NCI-H2227 treated with DMSO at 0.1 percent for 48 hours (cell line): ENCODE measurements at places on chromosomes 7 and 10.
A peak's percentile ranks its signal among the peaks of the same experiment; 100 is the strongest.

DNA sequence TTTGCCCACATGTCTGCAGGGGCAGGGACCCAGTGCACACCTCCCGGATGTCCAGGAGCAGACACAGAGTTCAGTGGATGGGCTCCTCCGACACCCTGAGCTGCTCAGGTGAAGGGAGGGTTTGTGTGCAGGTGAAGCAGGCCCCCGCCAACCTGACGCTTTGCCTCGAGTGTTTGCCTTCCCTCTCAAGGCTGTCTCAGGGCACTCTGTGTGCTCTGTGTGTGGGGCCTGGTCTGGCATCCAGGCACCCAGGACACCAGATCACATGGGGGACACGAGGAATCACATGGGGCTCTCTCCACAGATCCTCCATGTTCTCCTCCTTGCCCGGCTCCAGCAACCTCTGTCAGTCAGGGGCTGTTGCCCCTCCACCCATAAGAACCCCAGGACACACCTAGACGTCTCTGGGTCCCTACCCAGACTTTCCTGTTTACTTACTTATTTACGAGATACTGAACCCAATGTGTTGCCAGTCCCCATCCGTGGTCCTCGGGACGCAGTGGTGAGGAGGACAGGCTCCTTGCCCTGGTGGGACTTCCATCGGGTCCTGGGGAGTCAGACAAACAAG, 99.5 kb downstream of the HTR5A start:
- no peak for DNase-seq

DNA sequence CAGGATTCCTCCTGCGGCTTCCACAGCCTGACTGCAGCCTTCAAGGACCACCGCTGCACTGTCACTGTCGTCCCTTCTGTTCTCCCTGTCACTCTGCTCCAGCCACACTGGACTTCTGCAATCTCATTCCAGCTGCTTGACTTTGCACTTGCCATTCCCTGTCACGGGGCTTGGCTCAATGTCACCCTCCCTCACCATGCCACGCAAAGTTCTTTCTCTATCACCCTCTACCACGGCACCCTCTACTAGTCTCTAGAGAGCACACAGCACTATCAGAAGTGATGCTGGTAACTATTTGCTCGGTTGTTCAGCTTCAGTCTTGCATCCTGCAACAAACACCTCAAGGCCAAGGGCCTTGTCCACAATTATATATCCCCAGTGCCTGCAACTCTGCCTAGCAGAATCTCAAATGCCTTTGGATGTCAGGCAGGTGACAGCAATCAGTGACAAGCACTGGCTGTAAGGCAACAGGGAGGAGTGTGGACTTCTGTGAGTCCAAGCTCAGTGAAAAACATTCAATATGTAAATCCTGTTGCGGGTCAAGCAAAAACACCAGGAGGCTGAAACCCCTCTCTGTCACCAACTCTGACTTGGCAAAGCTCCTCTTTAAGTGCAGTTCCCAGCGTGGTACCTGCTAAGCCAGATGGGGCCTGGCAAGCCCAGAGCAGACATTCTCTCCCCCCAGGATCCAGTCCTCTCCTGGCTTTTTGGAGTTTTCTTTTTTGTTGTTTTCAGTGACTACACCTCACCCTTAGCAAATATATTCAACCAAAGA, 259.9 kb downstream of the FGFR2 start:
- peak; percentile 42 for DNase-seq

GRCh38 chr10:96511044-96511945, 2.4 kb downstream of the TLL2 start:
- no peak for DNase-seq

DNA sequence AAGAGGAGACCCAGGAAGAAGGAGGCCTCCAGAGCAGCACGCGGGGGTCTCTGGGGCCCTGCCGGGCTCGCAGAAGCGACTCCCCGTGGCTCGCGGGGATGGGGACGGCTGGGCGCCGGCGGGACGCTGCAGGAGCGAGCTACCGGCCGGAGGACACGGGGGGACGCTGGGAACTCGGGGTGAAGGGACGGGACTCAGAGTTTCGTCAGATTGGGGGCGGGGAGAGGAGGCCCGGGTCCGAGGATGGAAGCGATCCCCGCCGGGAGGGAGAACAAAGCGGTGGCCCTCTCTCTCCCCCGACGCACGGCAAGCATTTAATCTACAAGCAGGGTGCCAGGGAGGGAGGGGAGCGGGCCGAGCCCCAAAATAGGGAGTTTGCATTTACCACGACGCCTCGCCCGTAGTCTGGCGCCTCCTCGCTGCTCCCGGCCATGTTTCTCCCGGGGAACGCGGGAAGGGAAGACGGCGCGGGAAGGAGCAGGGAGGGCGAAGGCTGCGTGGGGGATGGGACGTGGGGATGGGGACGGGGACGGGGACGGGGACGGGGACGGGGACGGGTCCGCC, at the start of gene PRTFDC1:
Gene PRTFDC1 (minus strand): TSS at position 464 of the 564 bp plus-strand sequence. CDS start 31 bp downstream, at position 433.
- peak; percentile 10 for DNase-seq

GRCh38 chr10:103849880-103850571, 5.3 kb downstream of the SH3PXD2A start:
- DNase-seq = no peak
